Right hindlimb (tissue), 1 donor: ENCODE measurements at places on chromosomes 3 and 15.

DNA sequence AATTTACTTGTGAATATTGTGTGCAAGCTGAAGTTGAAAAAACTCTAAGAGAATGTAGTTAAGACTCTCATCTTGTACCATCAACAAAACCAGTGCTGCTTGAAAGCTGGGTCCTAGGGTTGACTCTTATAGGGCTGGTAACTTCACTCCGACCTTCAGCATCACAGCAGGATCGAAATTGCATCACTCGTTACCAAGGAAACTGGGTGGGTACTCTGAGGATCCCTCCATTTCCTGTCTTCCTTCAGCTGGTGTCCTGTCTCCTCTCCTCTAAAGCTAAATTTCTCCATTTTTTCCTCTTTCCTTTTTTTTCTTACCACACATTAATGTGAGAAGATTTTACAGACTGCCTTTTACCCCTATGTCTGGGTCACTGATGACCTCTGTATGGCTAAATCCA lies 3.0 kb upstream of the APH1B start:
- no peak for DNase-seq

GRCh38 chr15:73983211-73983727 lies 8.8 kb downstream of the STOML1 start:
- peak; percentile 62 for DNase-seq

GRCh38 chr3:194076475-194076874 lies 59.5 kb upstream of the HES1 start:
- DNase-seq, result no peak

GRCh38 chr15:45386974-45387373 lies 8.6 kb upstream of the GATM start:
- no peak for DNase-seq

- DNase-seq, result no peak
Observed at GRCh38 chr3:187739094-187739560, 6.1 kb downstream of the BCL6 start.

- DNase-seq, result no peak
Observed at GRCh38 chr3:197513953-197514785, 41.6 kb downstream of the BDH1 start.

DNA sequence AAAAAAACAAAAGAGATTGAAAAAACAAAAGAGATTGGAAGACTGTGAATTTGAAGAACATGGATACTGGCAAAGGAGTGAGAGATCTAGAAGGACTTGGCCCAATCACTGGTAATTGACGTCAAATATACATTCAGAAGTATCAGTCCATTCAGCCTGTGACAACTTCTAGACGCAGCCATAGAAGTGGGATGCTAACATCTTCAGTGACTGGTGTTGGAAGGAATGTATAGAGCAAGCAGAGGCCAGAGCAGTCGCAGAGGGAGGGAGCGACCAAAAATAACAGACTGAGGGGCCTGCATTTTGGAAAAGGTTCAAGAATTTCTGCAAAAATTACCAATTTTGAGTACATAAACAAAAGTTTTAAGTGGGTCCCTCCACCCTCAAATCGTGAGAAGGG lies 473.3 kb downstream of the CADM2 start:
- DNase-seq, result no peak
